ENCODE measurements at places on chromosomes 7 and 10.

GRCh38 chr7:157760004-157760730, 423.4 kb downstream of the DNAJB6 start:
- DNase-seq: no peak

- no peak for DNase-seq
These were observed 10.1 kb downstream of the ITGB8 start for GRCh38 chr7:20340839-20341238.

DNA sequence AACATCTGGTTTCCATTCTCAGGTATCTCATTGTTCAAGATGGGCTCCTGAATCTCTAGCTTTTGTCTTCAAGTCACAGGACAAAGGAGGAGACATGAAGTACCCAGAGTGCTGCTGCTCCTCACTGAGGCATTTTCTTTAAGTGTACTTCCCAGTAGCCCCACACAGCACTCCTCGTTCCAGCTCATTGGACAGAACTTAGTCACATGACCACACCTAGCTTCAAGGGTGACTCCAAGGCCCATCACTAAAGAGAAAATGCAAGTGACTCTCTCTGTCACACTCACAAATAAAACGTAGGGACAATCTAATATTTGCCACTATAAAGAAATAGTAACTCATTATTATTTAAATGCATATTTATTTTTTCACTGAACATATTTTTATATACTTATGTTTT, 58.3 kb upstream of the NEUROD6 start:
- DNase-seq: no peak

DNA sequence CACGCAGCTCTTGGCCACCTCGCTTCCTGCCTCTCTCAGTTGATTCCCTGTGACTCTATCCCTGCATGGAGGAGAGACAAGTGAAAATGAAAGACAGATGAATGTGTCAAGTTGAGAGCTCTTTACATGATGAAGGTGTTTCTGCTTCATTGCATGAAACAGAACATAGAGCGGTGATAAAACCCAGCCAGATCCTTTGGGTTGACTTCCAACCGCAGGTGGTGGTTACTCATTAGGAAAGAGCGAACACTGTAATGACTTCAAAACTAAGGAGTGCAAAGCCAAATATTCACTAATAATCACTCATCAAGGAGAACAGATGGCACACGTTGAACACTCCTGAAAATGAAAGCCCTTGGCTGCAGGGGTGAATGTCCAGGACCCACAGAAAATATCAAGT, 31.8 kb upstream of the WDR11 start:
- DNase-seq: no peak

DNA sequence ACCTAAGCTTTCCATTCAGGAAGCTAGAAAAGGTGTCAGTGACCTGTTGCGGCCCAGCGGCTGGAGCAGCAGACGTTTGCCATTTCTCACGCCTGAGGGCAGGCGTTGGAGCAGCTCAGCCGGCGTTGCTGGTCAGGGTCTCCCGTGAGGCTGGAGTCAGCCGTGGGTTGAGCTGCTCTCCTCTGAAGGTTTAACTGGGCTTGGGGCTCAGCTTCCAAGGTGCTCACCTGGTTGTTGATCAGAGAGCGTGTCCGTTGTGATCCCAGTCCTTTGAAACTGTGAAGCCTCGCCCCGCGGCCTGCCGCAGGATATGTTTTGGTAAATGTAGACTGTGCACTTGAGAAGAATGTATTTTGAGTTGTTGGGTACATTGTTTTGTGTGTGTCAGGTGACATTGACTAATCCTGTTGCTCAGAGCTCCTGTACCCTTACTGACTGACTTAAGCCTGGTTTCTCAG, 20.6 kb upstream of the PWWP2B start:
- no peak for DNase-seq

DNA sequence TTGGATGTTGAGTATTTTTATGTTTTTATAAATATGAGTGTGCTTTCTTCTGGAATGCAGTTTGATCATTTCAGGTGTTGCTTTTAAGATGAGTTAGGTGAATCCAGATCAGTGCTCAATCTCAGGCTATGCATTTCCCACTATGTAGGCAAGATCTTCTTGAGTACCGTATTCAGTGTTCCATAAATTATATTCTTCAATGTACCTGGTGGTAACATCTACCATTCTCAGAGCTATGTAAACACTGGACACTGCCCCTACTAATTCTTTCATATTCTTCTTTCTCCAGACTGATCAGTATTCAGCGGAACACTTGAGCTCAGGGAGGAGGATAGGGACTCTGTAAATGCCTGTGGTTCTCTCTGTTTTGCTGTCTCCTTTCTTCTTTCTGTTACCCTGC, 25.5 kb upstream of the NME8 start:
- DNase-seq: no peak

DNA sequence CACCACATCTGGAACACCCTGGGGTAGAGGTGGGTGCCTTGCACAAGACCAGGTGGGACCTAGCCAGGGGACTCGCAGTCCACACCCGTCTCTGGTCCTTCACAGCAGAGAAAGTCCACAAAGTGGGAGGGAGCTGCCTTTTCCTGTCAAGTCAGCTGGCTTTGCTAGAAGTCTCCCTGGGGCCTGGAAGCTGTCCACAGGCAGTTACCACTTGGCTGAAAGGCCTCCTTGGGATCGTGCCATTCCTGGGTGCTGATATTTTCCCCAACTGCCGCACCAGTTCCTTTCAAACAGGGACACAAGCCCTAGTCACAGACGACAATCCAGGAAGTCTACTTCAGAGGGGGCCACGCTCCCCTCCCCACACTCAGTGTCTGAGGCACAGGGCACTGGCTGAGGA, 75.4 kb downstream of the AFAP1L2 start:
- DNase-seq: no peak

GRCh38 chr10:63273577-63273976, 140.4 kb downstream of the NRBF2 start:
- DNase-seq: no peak

- no peak for DNase-seq
These were observed 102.2 kb upstream of the DIP2C start for GRCh38 chr10:791639-792038.

DNA sequence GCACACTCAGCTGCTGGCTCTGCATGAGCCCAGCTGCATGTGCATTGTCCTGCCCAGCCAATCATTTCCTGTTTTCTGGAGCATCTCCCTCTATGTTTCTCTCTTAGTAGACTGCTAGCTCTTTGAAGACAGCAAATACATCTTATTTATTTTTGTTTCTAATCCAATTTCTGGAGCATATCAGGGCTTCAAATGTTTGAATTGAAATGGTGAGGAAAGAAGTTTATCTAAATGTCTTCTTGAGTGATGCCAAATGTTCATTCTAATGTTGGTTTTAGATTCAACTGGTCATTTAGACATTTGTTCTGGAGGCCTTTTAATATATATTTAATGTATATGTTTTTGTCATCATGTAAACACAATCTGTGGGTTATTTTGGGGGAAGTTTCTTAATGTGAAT, 141.9 kb downstream of the DNAJB9 start:
- no peak for DNase-seq

GRCh38 chr7:94513565-94513860, 3.9 kb downstream of the CASD1 start:
- DNase-seq: no peak

- DNase-seq: no peak
These were observed 16.7 kb downstream of the PPP1R3C start for GRCh38 chr10:91616137-91616536.

GRCh38 chr7:150938566-150938965, 39.6 kb downstream of the KCNH2 start:
- DNase-seq: no peak

DNA sequence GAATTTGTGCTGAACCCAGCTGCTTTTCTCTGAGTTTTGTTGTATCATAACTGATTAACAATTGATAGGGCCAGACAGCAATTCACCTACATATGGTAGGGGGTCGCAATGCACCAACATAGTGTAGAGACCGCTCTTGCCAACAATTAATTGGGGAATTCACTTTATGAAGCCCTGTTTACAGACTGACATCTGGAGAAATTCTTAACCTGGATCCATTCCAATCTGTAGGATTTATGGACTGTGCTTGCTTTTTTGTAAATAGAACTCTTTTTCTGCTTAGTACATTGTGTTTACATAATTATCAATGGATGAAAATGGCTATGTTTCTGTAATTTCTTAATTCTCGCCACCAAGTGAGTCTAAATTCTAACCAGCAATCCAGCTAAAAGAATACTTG, 311.7 kb upstream of the BMPER start:
- no peak for DNase-seq

DNA sequence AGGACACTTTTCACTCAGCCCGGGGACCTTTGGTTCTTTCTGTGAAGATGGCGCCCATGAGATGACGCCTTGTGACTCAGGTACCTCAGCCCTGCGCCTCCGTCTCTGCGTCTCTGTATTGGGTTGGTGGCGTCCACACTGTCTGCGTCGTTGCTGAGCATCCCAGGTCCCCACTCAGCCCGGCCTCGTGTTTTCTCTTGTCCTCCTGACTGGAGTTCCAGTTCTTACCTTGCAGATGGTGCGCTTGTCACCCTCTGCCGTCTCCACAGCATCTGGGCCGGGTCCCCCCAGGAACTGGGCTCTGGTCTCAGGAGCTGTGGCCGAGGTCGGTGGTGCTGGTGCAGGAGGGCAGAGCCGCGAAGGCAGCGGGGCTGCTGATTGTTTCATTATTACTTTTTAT, 150.4 kb downstream of the WDR37 start:
- DNase-seq: no peak

DNA sequence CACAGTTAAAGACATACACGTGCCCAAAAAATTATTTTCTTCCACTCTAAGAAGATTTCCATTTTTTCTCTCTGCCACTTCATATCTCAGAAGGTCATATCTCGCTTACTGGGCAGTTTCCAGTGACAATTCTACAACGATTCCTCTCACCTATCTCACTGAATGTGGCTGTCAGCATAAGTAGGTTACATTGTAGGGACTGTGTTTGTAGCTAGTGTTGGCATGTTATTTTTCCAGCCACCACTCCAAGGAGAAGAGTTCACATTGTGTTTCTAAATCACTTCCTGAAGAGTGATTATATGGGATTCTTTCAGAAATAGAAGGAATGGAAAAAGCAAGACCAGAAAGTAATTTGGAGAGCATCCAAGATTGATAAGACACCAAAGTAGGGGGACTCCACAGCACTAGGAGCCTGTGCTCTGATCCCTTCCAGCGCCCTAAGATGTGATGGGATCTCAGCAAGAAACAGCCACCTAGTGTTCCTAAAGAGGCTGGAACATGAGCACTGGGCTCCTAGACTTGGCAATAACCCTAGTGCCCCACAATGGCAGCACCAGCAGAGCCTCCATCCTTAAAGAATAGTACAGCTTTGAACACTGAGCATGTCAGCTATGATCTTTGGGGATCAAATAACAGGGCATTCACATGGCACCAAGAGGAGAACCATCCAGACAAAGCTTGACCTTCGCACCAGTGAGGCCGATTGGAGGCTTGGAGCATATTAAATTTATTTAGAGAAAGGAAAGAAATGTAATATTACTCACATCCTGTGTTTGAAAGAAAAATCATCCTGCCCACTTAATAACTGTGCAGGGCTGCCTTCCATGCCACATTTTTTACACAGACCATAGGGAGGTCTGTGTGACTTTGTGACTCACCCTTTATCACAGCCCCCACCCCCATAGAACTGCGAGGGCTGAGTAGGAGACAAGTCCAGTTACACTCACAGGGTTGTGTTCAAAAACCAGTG, 51.8 kb downstream of the CAV1 start:
- DNase-seq: no peak

- no peak for DNase-seq
These were observed 186.8 kb downstream of the CUX1 start for GRCh38 chr7:102004229-102004628.

- DNase-seq: no peak
These were observed 23.4 kb upstream of the ARHGAP12 start for GRCh38 chr10:31952066-31952465.

GRCh38 chr7:40331915-40332314, 197.1 kb downstream of the SUGCT start:
- DNase-seq: no peak

DNA sequence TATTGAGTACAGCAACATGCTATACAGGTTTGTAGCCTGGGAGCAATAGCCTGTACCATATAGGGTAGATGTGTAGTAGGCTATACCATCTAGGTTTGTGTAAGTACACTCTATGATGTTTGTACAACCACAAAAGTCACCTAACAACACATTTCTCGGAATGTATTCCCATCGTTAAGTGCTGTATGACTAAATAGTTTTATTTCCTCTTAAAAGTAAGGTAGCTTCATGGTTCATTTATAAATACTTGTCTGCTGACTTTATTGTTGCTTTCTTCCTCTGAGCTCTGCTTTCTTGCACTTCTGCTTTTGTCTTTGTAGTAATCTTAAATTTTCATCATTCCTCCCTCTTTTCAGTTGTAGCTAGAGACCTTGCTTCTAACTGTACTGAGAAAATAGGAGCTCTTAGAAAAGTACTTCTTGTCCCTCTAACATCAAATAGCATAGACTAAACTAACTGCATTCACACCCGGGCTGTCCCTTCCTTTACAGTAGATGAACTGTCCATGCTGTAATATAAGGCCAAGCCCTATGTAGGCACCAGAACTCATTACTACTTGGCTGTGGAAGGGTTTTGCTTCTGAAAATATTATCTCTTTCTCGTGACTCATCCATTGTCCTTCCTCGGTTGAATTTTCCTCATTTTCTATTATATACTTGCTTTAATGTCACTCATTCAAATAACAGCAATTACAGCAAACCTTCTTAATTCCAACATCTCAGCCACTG, 55.4 kb upstream of the FAM3C start:
- DNase-seq: no peak

GRCh38 chr7:50595491-50596102, 30.4 kb upstream of the DDC start:
- no peak for DNase-seq

GRCh38 chr10:25078658-25079431, 62.4 kb downstream of the THNSL1 start:
- no peak for DNase-seq
